ENCODE measurements at places on chromosomes 4 and X.

GRCh38 chrX:132033166-132033565 lies 10.1 kb downstream of the STK26 start:
- no peak for DNase-seq

DNA sequence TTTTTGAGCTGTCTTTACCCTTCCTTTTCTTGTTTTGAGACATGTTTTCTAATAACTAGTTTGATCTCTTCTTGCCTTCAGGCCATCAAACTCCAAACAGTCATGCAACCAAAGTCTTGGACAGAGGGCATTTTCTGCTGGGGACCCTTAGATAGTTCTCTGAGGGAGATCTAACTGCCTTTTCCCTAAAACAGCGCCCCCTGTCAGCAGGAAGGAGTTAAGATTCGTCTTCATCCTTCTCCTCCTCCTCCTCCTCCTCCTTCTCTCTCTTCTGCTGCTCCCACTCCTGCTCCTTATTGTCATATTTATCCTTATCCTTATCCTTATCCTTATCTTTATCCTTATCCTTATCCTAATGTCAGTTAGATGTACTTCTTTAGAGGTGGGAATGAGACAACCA lies 417.2 kb downstream of the TRAM1L1 start:
- DNase-seq = no peak

DNA sequence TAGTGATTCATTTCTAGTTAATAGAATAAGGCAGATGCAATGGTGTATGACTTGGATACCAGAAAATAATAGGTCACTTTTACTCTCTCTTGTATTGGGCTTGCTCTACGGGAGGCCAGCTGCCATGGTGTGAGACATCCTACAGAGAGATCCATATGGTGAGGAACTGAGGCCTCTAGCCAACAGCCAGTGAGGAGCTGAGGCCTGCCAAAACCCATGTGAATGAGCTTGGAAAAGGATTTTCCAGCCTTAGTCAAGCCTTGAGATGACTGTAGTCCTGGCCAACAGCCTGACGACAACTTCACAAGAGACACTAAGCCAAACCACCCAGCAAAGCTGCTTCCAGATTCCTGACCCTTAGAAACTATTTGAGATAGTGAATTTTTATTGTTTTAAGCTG lies 1300.2 kb downstream of the RAPGEF2 start:
- no peak for DNase-seq

DNA sequence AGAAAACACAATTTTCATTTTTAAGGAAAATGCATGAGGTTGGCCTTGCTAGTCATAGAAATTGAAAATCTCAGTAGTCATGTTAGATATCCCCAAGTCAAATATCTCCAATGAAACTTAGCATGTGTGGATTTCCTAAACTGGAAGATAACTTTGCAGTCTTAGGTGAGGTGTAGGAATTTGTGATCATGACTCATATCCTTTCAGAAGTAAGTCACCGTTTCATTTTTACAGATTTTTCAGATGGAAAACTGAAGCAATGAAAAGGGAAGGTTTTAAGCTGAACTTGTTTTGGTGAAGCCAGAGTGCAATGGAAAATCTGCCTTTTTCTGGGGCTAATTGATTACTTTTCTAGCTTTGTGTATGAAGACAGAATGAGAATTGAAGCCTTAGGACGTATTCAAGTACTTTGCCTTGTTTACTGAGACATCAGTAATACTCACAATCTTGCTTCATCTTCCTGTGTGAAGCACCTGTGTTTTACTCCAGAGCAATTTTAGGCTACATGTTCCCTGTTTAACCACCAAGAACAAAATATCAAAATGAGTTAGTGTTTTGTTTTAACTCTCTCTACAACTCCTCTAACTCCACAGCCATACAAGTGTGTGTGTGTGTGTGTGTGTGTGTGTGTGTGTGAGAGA lies 1662.8 kb upstream of the ADGRL3 start:
- no peak for DNase-seq

DNA sequence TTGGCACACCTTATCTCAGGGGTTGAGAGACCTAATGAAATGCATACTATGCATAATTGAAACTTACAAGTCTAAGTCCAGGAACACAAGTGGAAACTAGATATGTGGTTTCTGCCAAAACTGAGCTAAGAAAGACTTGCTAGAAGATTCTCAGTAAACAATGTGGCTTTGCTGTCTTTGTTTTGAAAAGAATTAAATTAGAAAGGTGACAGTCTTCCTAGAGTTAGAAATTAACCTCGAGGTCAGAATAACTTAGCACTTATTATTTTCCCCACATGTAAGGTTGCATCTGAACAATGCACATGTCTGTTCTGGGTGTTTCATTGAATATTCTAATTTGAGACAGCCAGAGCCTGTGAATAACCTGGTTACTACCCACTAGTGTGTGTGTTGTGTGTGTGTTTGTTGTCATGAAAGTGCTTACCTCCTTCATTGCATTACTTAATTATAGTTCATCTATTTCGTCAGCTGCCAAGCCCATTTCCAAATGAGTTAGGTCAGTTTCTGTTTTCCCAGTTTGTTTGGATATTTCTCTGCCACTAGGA lies 1.5 kb downstream of the EREG start:
- no peak for DNase-seq

DNA sequence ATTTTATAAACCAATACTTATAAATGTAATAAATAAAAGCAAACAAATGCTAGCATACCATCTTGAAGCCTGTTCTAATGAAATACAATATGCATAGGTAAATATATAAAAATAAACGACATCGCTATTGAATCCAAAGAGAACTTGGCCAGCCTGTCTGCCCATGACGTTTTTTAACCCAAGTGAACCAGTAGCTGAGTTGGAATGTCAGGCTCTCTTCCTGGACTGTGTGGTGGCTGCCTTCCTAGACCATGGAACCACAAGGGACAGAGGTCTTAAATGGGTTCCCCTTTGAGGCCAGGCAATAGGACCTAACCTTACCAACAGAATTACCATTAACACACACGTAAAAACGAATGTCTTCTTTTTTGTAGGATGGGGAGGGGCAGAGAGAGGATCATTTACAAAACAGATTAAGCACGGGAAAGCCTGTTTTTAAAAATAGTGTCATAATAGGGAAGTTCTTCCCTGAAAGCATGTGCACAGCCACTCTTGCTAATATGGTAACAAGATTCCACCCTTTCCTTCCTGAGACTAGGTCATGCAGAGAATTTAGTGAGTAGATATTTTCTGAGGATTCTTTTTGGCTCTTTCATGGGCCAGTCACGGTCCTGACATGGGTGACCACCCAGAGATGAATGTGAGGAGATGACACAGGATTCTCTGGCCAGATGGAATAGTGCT lies 69.4 kb upstream of the ACSL1 start:
- no peak for DNase-seq

- no peak for DNase-seq
Measured at GRCh38 chr4:123878976-123879375, 482.4 kb downstream of the SPRY1 start.

- DNase-seq = peak; percentile 36
Measured at GRCh38 chr4:135050086-135050717, 848.6 kb upstream of the PABPC4L start.

GRCh38 chrX:133670383-133670782 lies 255.1 kb upstream of the GPC4 start:
- DNase-seq = peak; percentile 71

GRCh38 chr4:14222377-14223029 lies 595.0 kb upstream of the BOD1L1 start:
- DNase-seq = no peak

DNA sequence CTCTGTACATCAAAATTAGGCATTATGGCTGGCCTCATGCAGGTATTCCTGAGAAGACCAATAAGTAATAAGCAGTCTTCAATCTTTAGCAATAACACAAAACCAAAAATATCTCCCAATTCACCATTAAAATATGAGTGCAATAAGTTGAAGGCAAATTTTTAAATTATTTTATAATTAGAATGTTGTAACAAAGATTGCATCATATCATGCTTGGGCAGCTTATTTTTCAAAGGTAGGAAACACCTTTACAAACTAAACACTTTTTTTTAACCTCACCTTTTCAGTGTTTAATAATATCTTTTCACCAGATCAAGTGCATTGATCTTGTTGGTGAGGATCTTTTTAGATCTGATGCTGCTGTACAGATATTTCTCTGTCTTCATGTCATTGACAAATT lies 592.9 kb upstream of the PITX2 start:
- no peak for DNase-seq

- no peak for DNase-seq
Measured at GRCh38 chr4:98352940-98353339, 91.8 kb downstream of the RAP1GDS1 start.

GRCh38 chr4:83961575-83961974 lies 425.7 kb downstream of the GPAT3 start:
- peak; percentile 52 for DNase-seq

GRCh38 chrX:49756692-49757091 lies 60.9 kb upstream of the PAGE1 start:
- DNase-seq = no peak

GRCh38 chrX:850471-850916 lies 219.9 kb downstream of the SHOX start:
- peak; percentile 25 for DNase-seq

DNA sequence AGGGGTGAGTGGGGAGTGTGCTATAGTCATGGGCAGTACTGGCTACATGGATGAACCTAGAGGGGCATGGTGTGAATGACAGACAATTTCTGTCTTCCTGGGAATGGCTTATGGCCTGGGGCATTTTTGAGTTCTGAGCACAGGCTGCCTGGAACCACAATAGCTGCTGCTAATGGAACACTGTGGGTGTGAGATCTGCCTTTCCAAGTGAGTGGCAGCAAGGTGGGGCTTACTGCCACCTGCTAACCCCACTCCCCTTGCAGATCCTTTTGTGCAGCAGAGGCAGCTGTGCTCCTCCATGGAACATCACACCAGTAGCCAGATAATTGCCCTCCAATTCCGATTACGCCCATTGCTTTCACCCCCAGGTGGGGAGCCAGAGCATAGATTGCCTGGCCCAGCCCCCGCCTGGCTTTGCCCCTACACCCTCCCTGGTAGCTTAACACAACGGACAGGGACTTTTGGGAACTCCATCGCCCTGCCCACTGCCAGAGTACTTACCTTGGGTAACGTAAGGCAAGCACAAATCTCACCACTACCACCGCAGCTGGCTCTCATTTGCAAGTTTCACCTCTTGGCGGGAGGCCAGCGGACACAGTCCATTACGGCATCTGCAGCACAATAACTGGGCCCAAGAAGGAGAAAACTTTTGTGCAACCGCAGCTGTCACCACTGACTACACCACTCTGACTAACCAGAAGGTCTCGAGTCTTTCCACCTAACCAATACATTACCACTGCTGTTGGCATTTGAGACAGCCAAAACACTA lies 421.2 kb upstream of the NWD2 start:
- DNase-seq = no peak

- peak; percentile 72 for DNase-seq
Measured at GRCh38 chr4:174522183-174523024, at the start of gene HPGD. Gene HPGD, minus strand, starts transcription at chr4:174522488. Its CDS starts 37 bp downstream, at chr4:174522451.

- peak; percentile 80 for DNase-seq
Measured at GRCh38 chr4:27048429-27049238, 188.0 kb downstream of the STIM2 start.

- no peak for DNase-seq
Measured at GRCh38 chr4:177225605-177226004, 84.1 kb upstream of the NEIL3 start.

DNA sequence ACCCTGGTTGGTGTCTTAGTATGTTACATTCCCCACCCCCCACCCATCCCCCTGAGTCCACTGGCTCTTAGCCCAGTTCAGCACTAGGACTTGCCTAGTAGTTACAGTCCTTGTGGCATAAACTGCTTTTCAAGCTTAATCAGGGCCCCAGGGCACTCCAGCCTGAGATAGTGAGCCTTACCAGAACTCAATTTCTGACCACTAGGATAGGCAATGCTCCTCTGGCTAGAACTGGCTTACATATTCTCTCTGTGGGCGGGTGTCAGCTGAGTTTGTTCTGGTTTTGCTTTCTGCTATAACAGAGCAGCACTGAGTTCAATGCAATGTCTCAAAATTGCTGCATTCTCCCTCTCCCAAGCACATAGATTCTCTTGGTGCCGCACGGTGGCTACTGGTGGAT lies 391.4 kb upstream of the DIPK2B start:
- DNase-seq = no peak

- no peak for DNase-seq
Measured at GRCh38 chr4:74055498-74055897, 17.0 kb upstream of the CXCL3 start.

- DNase-seq = peak; percentile 38
Measured at GRCh38 chr4:55080174-55080865, 45.1 kb downstream of the KDR start.

DNA sequence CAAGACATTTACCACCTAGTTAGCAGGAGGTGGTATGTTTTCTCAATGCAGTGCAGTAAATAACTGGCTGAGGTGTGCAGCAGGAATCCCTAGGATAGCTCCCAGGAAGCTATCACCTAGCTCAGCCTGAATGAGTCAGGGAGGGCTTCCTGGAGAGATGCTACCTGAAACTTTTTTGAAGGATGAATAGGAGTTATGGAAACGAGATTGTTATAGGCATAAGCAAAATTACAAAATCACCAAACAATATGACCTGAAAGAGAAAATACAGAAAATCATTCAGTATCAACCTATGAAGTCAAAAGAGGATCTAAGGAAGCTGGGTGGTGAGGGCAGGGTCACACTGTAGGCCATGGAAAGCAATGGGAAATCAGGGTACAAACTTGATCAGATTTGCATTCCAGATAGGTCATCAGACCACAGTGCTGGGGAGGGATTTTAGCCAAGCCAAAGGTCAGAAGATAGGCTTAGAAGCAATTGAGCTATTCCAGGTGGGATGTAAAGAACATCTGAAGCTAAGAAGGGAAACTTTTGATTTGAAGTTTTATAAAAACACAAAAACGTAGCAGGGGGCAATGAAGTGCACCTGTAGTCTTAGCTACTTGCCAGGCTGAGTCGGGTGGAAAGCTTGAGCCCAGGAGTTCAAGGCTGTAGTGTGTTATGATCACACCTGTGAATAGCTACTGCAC lies 11.3 kb downstream of the AREG start:
- DNase-seq = no peak

DNA sequence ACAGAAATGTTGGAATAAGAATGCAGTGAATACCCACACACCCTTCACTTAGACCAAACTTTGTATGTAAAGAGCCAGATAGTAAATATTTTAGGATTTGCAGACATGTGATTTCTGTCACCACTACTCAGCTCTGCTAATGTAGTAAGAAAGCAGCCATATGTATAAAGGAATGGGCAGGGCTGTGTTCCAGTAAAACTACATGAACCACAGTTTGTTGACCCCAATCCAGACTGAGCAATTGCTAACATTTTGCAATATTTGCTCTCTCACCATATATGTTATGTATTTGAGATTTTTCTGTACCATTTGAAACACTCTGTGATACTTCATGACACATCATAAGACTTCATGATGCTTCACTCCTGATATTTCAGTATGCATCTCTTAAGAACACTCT lies 32.0 kb upstream of the TBC1D1 start:
- peak; percentile 63 for DNase-seq
